ENCODE measurements at places on chromosomes 2 and 18.

DNA sequence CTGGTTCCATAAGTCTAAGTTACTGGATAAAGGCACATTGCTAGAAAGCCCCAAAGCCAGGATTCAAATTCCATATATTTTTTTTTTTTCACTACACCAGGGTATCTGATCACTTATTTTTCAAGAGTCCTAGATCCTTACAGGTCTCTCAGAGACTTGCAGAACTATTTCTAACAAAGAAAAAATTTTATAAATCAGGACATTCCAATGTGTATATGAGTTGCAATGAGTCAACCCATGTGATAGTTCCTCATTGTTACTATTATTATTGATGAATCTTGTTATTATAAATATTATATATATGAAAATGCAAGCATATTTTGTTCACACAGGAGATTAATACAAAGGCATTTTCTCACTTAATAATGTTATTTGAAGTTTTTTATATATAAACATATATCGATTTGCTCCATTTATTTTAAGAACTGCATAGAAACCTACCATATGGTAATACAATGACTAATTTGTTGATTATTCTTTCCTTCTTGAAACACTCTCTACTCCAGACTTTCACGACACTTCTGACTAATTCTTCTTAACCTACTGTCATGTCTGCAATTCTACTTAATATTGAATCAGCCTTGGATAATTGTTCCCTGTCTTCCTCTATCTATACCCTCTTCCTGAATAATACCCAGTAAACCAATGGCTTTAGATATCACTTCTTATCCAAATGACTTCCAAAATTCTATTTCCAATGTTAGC is 968.4 kb upstream of the NRXN1 start:
- no peak for DNase-seq

GRCh38 chr2:159712929-159713420 is 669 bp downstream of the MARCHF7 start:
- no peak for DNase-seq

DNA sequence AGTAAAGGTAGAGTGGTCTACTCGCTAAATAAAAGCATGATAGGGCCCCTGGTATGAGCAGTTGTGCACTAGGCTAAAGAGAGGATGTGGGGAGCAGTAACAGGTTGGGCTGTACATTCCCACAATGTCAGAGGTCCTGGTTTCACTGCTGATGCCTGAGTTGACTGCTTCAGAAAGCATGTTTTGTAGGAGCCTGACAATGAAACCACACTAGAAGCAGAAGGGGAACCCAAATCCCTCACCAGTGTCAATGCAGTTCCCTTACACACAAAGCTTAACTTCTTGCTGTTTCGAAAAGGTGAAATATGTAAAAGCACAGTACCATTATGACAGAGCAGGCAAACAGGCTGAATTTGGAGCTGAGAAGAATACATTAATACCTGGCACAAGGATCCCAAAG is 291.7 kb upstream of the KYNU start:
- no peak for DNase-seq

- DNase-seq, result no peak
Observed at GRCh38 chr2:237411683-237412423, 2.1 kb downstream of the COL6A3 start.

GRCh38 chr2:161120775-161121174 is 39.5 kb upstream of the TANK start:
- DNase-seq, result no peak

DNA sequence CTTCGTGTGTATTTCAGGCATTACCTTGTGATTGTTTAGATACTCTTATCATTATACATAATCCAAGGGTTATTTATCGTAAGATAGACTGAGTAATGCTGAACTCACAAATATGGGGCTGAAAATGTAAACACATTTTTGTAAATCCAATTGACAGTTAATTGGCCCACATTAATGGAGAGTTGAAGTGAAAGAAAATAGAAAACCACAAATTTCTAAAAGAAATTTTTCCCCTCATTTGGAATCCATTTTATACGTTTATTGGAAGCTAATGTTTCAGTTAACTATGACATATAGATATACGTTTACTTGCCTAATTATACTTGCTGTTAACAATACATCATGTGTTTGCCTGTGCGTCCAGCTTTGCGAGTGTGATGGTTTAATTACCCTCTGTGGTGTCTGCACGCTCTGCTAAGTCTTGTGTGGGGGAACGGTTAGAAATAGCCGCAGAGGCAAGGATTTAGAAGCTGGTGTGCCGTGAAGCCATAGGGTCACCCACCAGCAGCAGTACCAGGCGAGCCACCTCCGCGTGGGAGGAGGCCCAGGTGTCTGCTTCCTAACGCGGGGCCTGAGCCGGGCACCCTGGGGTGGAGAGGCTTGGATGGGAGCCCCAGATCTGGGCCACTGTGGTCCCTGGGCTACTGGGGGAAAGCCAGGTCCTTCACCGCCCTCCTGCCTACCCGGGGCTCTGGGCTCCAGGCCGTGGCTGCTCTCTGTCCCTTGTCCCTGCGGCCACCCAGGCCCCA is 38.0 kb downstream of the TSHZ1 start:
- DNase-seq, result no peak

DNA sequence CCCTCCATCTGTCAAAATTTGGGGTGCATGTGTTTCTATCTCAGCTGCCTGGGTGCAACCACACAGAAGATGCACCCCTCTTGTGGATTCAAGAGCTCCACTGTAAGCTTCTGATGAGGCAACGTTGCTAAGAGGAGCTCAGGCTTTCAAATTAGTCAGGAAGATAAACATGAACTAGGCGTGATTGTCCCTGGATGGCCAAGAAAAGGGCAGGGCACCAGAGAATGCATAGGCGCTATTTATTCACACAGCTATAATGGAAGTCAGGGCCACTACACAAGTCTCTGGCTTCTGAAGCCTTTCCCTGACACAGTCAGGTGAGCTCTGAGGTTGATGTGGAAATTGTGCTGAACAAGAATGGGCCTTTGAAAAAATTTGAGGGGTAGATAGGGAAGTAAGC is 1466.0 kb upstream of the CELF4 start:
- DNase-seq, result no peak

DNA sequence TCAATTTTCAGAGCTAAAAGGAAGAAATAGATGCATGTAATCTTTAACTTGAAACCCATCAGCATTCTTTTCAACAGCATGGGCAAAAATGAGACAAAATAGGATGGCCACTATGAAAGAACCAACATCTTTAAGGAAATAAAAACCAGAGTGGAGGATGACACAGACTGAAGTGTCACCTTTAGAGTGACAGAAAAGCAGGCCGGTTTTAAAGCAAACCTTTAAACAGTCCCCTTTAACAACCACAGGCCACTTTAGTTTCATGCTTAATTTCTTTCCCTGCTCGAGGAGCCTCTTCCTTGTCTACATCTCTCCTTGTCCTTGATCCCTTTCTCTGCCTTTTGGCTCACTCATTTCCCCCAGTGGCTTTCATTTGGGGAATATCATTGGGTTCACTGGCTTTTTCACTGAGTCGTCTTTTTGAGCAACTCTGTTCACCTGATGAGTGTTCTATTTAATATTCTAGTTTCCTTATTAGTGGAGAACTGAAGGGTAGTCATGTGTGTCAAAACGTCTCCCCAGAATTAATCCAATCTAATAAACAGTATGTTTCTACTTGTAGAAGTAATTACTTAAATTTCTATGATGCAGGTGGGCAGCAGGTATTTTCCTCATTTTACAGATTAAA is 72.5 kb downstream of the DOCK10 start:
- no peak for DNase-seq

GRCh38 chr18:56722518-56722917 is 71.4 kb downstream of the WDR7 start:
- no peak for DNase-seq

DNA sequence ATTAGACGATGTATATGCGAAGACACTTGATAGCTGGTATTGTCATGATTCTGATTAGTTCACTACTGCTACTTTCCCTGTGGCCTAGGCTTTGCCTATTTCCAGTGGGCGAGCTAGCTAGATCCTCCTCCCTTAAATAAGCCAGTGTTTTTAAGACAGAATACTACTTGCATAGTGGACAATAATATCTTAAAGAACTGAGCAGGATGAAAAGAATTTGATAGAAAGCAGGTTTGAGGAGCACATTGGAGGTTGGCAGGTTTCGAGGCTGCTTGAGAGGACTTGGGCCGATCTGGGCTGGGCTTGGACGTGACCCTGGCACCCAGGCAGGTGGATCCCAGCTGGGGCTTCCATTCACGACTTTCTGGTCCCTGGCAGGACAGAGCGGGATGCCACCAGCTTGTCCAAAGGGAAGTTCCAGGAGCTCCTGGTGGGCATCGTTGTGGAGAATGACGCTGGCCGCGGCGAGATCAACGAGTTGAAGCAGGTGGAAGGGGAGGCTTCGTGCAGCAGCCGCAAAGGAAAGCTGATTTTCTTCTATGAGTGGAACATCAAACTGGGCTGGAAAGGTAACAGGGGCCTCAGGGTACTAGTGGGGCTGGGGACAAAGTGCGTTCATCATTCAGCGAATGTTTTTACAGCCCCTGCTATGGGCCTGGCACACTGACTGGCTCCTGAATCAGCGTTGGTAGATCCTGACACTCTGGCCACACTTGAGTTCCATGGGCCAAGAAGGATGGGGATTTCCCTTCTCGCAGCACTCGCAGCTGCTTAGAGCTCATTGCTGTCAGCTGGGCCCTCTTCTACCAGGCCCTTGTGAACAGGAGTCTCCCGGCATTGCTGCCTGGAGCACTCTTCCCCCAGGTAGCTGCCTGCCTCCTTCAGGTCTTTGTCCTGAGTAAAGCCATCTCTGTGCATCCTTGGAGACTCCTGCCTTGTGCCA is 16.9 kb downstream of the C2orf74 start:
- no peak for DNase-seq

DNA sequence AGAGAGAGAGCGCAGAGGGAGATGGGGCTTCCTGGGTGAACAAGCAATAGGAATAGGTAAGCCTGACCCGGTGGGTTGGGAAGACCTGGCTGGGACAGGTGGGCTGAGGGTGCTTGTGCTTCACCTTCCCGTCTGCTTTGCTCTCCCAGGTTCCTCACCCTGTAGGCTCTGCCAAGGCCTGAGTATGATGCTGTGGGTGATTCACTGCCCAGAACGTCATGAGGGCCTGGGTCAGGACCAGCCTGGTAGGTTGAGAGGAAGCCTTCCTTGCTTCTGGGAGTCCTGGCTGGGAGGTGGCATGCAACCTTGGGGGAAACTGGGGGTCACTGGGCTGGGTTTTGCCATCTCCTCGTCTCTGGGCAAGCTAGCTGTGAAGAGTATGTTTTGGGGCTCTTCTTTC is 220.2 kb upstream of the APCDD1 start:
- no peak for DNase-seq

GRCh38 chr2:230811508-230811907 is 53.2 kb upstream of the ITM2C start:
- no peak for DNase-seq

- DNase-seq, result no peak
Observed at GRCh38 chr2:41932241-41933045, 115.4 kb upstream of the PKDCC start.

DNA sequence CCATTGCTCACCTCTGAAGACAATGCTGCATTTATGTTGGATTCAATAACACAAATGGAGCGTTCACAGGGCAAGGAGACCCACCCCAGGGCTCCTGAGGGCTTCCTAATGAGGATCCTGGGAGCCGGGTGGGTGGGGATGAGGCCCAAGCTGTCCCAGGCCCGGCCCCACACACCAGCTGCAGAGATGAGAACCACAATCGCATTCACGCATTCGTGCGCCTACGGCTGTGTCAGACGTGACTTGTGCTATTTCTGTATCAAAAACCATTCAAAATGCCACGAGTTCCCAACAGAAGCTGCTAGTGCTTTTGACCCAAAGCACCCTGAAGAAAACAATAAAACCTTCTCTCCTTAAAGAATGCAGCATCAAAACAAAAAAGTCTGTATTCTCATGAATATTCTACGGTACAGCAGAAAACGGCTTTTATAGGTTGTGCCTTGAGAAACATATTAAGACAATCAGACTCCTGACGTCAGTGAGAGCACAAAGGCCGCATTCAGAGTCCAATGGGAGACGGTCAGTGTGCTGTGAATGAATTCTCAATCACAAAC is 205.4 kb downstream of the HDAC4 start:
- DNase-seq, result no peak

- no peak for DNase-seq
Observed at GRCh38 chr2:240162531-240162930, 22.1 kb upstream of the OTOS start.

- no peak for DNase-seq
Observed at GRCh38 chr2:216678098-216678465, 17.3 kb downstream of the IGFBP5 start.

GRCh38 chr18:8478166-8478967 is 130.9 kb upstream of the RAB12 start:
- no peak for DNase-seq

DNA sequence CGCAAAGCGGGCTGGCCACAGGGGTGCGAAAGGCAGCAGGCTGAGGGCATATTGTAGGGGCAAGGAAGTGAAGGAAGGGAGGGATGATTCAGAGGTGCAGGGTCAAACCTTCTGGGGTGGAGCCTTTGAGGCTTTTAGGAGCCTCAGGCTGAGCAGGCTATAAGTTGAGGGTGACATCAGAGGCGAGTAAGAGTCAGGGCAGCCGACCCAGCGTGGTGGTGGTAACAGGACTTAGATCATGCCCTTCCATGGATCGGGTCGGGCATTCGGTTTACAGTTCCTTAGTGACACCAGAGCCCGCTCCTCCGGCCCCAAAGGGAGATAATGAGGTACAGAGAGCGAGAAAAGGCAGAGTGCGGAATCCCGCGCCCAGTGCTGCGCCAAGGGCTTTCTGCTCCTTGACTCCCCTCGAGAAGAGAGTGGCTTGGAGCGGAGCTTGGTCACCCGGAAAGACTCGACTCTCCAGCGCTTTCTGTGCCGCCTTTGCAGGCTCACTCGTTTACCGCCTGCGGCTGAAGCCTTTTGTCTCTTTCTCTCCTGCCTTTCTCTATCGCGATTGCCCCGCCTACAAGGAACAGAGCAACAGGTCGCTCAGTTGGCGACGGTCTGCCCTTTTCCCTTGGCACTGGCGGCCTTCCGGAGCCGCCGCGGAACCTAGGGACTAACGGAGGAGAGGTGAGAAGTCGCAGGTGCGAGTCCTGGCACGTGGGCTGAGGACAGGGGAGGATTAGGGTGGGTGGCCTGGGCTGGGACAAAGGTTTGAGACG is 720 bp downstream of the LBX2 start:
- DNase-seq, result no peak

DNA sequence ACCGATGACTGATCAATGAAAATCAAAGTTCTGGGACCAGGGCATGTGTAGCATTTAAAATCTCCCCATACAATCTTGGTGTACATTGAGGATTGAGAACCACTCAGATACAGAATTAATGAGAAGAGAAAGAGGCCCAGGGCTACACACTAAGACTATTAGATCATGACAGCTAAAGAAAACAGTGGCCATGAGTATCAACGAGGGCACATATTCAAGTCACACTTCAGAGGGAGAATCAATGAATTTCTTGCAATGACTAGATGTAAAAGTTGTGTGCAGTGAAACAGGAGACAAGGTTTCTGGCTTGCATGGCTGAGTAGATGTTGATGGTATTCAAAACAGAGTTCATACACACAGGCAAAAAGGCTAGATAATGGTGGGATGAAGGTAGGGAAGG is 29.1 kb downstream of the METTL8 start:
- DNase-seq, result no peak

- DNase-seq, result no peak
Observed at GRCh38 chr2:105248316-105249070, 7.0 kb downstream of the GPR45 start.
